ENCODE measurements at places on chromosomes 3 and 15. TPM values are rescaled to one million over a fixed set of nuclear protein-coding genes. Genes with fewer than 3 reads are reported as not detected.

The ROPN1 gene
- total RNA-seq = not detected

The RAB43 gene
- total RNA-seq = 29.1 TPM

The NOX5 gene
- total RNA-seq = 1.0 TPM

The PCSK6 gene
- 2.1 TPM for total RNA-seq

The PLA2G4F gene
- 0.46 TPM for total RNA-seq

The MUC20 gene
- total RNA-seq = not detected

The HHLA2 gene
- total RNA-seq = not detected

The AMOTL2 gene
- 55.9 TPM for total RNA-seq

Measured in hair follicular keratinocyte (primary cell).